IMR-90 (cell line): ENCODE measurements at places on chromosomes 4 and X. TPM values are rescaled to one million over a fixed set of nuclear protein-coding genes. Genes with fewer than 3 reads are reported as not detected.

PGRMC2 gene
- total RNA-seq: 13.4 and 24.4 TPM in 2 replicates

TMPRSS11D gene
- total RNA-seq: not detected in 2 replicates

GLRA3 gene
- not detected in 2 replicates for total RNA-seq

HSFX4 gene
- not detected in 2 replicates for total RNA-seq

F9 gene
- not detected in 2 replicates for total RNA-seq

ZNF157 gene
- total RNA-seq: under 0.01 TPM in 1 of 2 replicates, not detected in the other

DNA sequence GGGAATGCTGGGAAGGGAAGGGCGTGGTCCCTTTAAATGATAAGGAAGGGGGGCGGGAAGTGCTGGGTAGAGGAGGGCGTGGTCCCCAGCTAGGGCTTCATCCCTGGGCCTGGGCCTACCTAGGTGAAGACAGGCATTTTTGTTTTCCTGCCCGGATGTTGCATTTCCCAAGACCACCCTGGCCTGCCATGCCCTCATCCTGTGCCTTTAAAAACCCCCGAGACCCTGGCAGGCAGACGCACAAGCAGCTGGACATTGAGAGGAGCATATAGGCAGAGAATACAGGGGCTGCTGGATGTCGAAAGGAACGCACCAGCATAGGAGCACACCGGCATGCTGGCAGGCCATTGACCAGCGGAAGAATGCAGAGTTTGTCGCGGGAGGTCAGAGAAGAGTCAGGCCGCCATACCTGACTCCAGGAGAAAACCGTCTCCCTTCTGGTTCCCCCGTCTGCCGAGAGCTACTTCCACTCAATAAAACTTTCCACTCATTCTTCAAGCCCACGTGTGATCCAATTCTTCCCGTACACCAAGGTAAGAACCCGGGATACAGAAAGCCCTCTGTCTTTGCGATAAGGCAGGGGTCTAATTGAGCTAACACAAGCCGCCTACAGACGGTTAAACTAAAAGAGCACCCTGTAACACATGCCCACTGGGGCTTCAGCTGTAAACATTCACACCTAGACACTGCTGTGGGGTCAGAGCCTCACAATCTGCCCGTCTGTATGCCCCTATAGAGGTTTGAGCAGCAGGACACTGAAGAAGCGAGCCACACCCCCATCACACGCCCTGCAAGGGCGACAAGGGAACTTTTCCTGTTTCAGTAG, 2.9 kb upstream of the AGA start:
- no peak for DNase-seq

- DNase-seq: no peak
Observed at GRCh38 chrX:96449896-96450295, 234.7 kb upstream of the DIAPH2 start.

GRCh38 chr4:2574863-2575262, 38.4 kb downstream of the FAM193A start:
- no peak for DNase-seq

- DNase-seq: no peak
Observed at GRCh38 chr4:41485041-41485440, 52.9 kb upstream of the LIMCH1 start.

DNA sequence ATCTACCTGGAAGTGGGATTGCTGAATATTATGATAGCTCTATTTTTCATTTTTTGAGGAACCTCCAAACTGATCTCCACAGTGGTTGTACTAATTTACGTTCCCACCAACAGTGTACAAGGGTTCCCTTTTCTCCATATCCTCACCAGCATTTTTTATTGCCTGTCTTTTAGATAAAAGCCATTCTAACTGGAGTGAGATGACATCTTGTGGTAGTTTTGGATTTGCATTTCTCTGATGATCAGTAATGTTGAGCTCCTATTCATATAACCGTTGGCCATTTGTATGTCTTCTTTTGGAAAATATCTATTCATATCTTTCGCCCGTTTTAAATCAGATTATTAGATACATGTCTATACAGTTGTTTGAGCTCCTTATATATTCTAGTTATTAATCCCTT, 101.8 kb downstream of the RASGEF1B start:
- DNase-seq: no peak

- DNase-seq: peak; percentile 70
Observed at GRCh38 chrX:34656842-34657725, at the start of gene TMEM47. Gene TMEM47, minus strand, starts transcription at chrX:34657285. Its CDS starts 256 bp downstream, at chrX:34657029.

GRCh38 chrX:24063488-24063887, 8.7 kb downstream of the EIF2S3 start:
- no peak for DNase-seq

DNA sequence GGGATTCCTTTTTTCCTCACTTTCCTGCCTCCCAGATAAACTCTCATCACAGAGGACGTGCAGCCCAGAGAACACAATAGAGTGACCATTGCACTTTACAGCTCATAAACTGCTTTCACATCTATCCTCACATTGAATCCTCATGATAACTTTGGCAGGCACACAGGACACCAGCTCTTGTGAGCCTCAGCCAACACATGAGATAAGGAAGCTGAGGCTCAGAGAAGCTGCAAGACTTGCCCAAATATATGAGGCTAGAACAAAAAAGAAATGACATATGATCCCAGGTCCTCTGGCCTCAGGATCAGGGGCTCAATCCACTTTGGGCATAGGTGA, 85.0 kb upstream of the CPEB2 start:
- DNase-seq: no peak
